Renal pelvis (tissue), 12 donors: ENCODE measurements at places on chromosomes 2 and 18. TPM values are rescaled to one million over a fixed set of nuclear protein-coding genes. Genes with fewer than 3 reads are reported as not detected.

RTP5 gene
- 0.09 TPM for polyA plus RNA-seq

- DNase-seq = no peak
Measured at GRCh38 chr2:16931441-16931840, 265.8 kb upstream of the CYRIA start.

GRCh38 chr18:22974001-22974400, 40.9 kb downstream of the RBBP8 start:
- DNase-seq = no peak

DNA sequence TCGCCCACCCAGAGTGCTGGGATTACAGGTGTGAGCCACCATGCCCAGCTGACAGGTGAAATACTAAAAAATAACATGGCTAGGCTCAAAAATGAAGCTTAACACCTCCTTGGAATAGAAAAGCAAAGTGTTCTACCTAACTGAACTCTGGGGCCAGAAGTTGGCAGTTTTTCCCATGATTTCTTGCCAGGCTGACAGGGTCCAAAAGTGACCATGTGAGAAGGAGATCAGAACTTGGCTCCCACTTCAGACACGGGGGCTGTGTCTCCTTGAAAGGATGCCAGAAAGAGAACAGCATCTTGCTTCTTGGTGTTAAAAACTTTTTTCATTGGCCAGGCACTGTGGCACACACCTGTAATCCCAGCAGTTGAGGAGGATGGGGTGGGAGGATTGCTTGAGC, 47.0 kb downstream of the BMPR2 start:
- no peak for DNase-seq

GRCh38 chr18:13804305-13804704, 19.6 kb upstream of the MC5R start:
- no peak for DNase-seq
